ENCODE measurements at places on chromosomes 12 and 14. TPM values are rescaled to one million over a fixed set of nuclear protein-coding genes. Genes with fewer than 3 reads are reported as not detected.

DNA sequence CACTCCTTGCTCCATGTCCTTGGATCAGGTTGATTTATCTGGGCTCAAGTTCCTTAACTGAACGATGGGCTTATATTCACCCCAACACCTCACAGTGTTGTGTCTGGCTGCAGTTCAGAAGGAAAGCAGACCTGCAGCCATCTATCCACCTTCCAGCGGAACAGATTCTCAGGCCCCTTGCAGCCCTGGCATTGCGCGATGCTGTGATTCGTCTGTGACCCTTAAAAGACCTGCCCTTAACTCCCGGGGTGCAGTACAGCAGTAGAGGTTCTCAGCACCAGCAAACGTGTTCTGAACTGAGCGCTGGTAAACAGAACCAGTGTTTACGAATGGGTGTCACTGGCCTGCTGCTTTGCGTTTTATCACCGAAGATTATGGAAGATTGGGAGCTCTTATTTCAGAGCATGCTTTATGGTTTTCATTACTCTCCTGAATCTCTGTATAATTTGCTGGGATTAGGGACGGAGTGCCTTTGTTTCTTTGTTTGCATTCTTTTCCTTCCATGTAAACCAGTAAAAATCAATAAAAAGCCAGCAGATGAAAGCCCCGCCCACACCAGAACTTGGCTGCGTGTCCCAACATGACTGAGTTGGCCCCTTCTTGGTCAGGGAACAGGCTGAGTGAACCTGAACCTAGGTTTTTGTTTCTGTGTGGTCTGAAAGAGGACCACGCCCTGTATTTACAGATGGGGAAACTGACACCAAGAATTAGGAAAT is 286.7 kb upstream of the CRY1 start:
- DNase-seq = no peak

GRCh38 chr14:102333390-102333789 is 13.8 kb downstream of the ZNF839 start:
- no peak for DNase-seq

The TSPAN11 gene
- 1.9 TPM for total RNA-seq

DNA sequence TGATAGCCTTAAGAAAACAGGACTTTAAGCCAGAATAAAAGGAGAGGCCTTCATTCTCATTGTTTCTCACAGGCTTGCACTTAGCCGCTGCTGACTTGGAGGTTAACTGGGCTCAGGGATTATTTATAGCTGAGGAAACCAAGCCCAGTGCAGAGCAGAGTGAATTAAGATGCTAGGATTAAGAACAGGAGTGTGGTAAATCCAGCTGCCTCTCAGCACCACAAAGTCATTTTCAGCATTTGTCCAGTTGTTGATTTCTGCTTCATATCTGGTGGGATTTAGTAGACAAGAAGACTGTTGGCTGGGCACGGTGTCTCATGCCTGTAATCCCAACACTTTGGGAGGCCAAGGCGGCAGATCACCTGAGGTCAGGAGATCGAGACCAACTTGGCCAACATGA is 14.3 kb upstream of the KRT73 start:
- DNase-seq = peak; percentile 6

GRCh38 chr12:53793221-53793620 is 41.4 kb upstream of the CISTR start:
- no peak for DNase-seq

The KRT71 gene
- total RNA-seq = not detected

DNA sequence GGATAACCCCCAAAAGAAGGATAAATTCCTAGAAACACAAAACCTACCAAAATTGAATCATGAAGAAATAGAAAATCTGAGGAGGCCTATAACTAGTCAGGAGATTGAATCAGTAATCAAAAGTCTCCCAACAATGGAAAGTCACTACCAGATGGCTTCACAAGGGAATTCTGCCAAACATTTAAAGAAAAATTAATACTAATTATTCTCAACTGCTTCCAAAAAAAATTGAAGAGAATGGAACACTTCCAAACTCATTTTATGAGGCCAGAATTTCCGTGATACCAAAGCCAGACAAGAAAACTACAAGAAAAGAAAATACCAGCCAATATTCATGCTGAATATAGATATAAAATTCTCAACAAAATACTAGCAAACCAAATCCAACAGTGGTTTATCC is 7.8 kb upstream of the ABCC9 start:
- no peak for DNase-seq

All from cardiac septum (tissue), 1 donor.